ENCODE measurements at places on chromosomes 1 and 21. TPM values are rescaled to one million over a fixed set of nuclear protein-coding genes. Genes with fewer than 3 reads are reported as not detected.

The SPATA17 gene
- polyA plus RNA-seq, result 17.0 TPM

The TBX19 gene
- 4.1 TPM for polyA plus RNA-seq

The HLX gene
- 5.3 TPM for polyA plus RNA-seq

The FABP3 gene
- 79.3 TPM for polyA plus RNA-seq

The GBP1 gene
- 18.5 TPM for polyA plus RNA-seq

The TRAF3IP3 gene
- 1.7 TPM for polyA plus RNA-seq

The CR1L gene
- polyA plus RNA-seq, result 1.2 TPM

The BRINP3 gene
- 7.6 TPM for polyA plus RNA-seq

The NEGR1 gene
- 4.9 TPM for polyA plus RNA-seq

The JAK1 gene
- 106 TPM for polyA plus RNA-seq

The PHGDH gene
- 263 TPM for polyA plus RNA-seq

The ST6GALNAC5 gene
- 3.0 TPM for polyA plus RNA-seq

The ALX3 gene
- polyA plus RNA-seq, result not detected

The TFB2M gene
- polyA plus RNA-seq, result 21.3 TPM

The NOTCH2 gene
- polyA plus RNA-seq, result 172 TPM

The SORT1 gene
- 66.4 TPM for polyA plus RNA-seq

The APOBEC4 gene
- polyA plus RNA-seq, result 0.10 TPM

The TMCC2 gene
- 6.3 TPM for polyA plus RNA-seq
